ENCODE measurements at places on chromosomes 5 and 9. TPM values are rescaled to one million over a fixed set of nuclear protein-coding genes. Genes with fewer than 3 reads are reported as not detected.

PHF24 gene
- not detected for total RNA-seq

GPR150 gene
- total RNA-seq: 0.21 TPM

PCDHA9 gene
- not detected for total RNA-seq

SPATA9 gene
- total RNA-seq: 1.9 TPM

LAMC3 gene
- not detected for total RNA-seq

SAXO1 gene
- total RNA-seq: not detected

- no peaks in the 10 kb centered on the region for H3K27me3 ChIP-seq
- no peaks in the 10 kb centered on the region for H3K36me3 ChIP-seq
- H3K4me1 ChIP-seq: no peaks in the 10 kb centered on the region
- H3K27ac ChIP-seq: no peak overlapping the region
These were observed 235.7 kb downstream of the HSPA4 start for GRCh38 chr5:133287500-133287899.

- no peaks in the 10 kb centered on the region for H3K27me3 ChIP-seq
- peak overlapping the region; percentile 95 for H3K27ac ChIP-seq
- H3K4me3 ChIP-seq: peak overlapping the region; percentile 79
- H3K4me1 ChIP-seq: peaks cover 53% of the 10 kb centered on the region
- DNase-seq: no peak
- no peaks in the 10 kb centered on the region for H3K36me3 ChIP-seq
These were observed 109.5 kb upstream of the RAD23B start for GRCh38 chr9:107173422-107174180.

GRCh38 chr9:34892886-34893285 is 65.2 kb upstream of the PHF24 start:
- no peaks in the 10 kb centered on the region for H3K36me3 ChIP-seq
- no peaks in the 10 kb centered on the region for H3K4me1 ChIP-seq
- peaks cover 40% of the 10 kb centered on the region for H3K27me3 ChIP-seq
- DNase-seq: no peak

- DNase-seq: no peak
- peaks cover 10% of the 10 kb centered on the region for H3K4me1 ChIP-seq
- no peaks in the 10 kb centered on the region for H3K27me3 ChIP-seq
- H3K36me3 ChIP-seq: no peaks in the 10 kb centered on the region
- H3K4me3 ChIP-seq: no peak overlapping the region
These were observed 41.5 kb downstream of the SAR1B start for GRCh38 chr5:134590992-134591659.

- H3K36me3 ChIP-seq: no peaks in the 10 kb centered on the region
- no peak overlapping the region for H3K27ac ChIP-seq
- no peaks in the 10 kb centered on the region for H3K27me3 ChIP-seq
- no peak overlapping the region for H3K4me3 ChIP-seq
These were observed 9.4 kb downstream of the ADAMTSL2 start for GRCh38 chr9:133543772-133544467.

- H3K4me1 ChIP-seq: no peaks in the 10 kb centered on the region
- no peaks in the 10 kb centered on the region for H3K27me3 ChIP-seq
- H3K4me3 ChIP-seq: no peak overlapping the region
- peaks cover 25% of the 10 kb centered on the region for H3K36me3 ChIP-seq
- H3K27ac ChIP-seq: no peak overlapping the region
These were observed 25.6 kb downstream of the CEP78 start for GRCh38 chr9:78261403-78262001.

- H3K4me1 ChIP-seq: no peaks in the 10 kb centered on the region
- peaks cover 18% of the 10 kb centered on the region for H3K36me3 ChIP-seq
- no peak for DNase-seq
These were observed 1571.3 kb downstream of the MAT2B start for GRCh38 chr5:165076686-165077085.

GRCh38 chr9:8872802-8873201 is 1073.2 kb upstream of the DMAC1 start:
- no peaks in the 10 kb centered on the region for H3K36me3 ChIP-seq
- H3K4me1 ChIP-seq: no peaks in the 10 kb centered on the region
- H3K27ac ChIP-seq: no peak overlapping the region
- DNase-seq: no peak
- no peak overlapping the region for H3K4me3 ChIP-seq

DNA sequence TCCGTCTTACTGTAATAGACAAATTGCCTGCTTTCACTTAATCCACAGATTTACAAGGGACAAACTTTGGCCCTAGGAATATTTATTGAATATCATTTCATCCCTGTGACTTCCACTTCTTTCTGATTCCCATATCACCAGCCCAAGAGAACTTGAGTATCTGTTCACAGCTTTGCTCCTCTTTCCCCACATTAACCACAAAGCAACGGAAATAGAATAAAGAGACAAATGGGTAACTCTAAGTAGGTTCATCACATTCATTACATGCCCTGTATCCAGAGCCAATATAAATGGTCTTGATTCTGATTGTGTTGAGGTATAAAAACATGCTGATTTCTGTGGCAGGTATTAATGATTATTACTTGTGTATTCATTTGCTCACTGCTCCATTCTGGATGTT is 41.9 kb downstream of the TMEM252 start:
- H3K27me3 ChIP-seq: peaks cover 13% of the 10 kb centered on the region
- H3K27ac ChIP-seq: no peak overlapping the region
- no peak for DNase-seq

DNA sequence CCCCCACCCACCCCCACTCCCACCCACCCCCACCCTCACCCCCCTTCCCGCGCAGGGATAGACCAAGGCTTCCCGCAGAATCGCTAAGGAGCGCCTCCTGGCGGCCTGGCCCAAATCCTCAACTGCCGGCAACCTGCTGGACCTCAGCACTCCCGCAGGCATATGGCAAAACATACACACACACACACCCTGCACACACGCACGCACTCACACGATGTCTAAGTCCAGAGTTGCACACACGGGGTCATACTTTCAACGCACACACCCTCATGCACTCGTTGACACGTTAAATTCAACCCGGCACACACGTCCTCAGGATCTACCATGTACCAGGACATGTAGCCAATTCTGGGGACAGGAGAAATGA is 1.7 kb downstream of the CPLX2 start:
- H3K36me3 ChIP-seq: peaks cover 14% of the 10 kb centered on the region
- H3K4me1 ChIP-seq: peaks cover 17% of the 10 kb centered on the region

DNA sequence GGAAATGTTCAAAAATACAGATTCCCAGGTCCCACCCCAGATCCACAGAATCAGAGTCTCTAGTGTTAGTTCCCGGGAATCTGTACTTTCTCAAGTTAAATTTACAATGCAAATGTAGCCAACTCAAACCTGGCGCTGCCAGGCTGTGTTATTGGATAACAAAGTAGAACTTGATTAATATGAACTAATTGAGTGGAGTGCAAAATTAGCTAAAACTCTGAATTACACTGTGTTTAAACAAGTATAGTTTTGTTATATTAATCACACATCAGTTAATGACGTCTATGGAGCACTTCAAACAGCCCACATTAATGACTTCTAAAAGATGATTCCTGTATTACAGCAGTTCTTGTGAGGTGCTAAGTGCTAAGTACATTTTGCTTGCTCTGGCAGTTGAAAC is 32.4 kb upstream of the CYFIP2 start:
- H3K4me3 ChIP-seq: no peak overlapping the region
- DNase-seq: no peak
- no peak overlapping the region for H3K27ac ChIP-seq
- peaks cover 55% of the 10 kb centered on the region for H3K36me3 ChIP-seq
- no peaks in the 10 kb centered on the region for H3K27me3 ChIP-seq

GRCh38 chr5:159106193-159106568 is 6.5 kb upstream of the EBF1 start:
- H3K27me3 ChIP-seq: peaks cover 86% of the 10 kb centered on the region
- peak overlapping the region; percentile 13 for H3K4me3 ChIP-seq
- H3K36me3 ChIP-seq: no peaks in the 10 kb centered on the region

GRCh38 chr9:935348-935965 is 41.0 kb upstream of the DMRT3 start:
- H3K4me3 ChIP-seq: no peak overlapping the region
- H3K27ac ChIP-seq: no peak overlapping the region
- no peak for DNase-seq
- peaks cover 7% of the 10 kb centered on the region for H3K36me3 ChIP-seq
- H3K27me3 ChIP-seq: peaks cover 41% of the 10 kb centered on the region
- H3K4me1 ChIP-seq: no peaks in the 10 kb centered on the region

DNA sequence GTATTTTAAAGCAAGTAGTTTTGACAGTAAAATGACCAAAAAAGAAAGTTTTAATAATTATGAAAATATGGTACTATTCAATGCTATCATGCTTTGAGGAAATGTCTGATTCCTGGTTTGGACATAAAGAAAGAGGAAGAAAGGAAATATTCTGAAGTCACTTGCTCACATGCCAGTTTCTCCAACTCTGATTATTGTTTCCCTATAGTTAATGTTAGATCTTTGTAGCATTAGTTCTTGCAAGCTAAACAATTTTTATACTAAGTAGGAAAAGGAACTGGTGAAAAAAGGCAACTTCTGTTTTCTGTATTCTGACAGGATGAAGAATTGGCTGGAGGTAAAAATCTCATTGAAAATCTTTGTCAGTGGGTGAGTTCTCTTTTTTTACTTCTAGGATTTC is 119.5 kb downstream of the YTHDC2 start:
- no peak overlapping the region for H3K27ac ChIP-seq
- H3K27me3 ChIP-seq: peaks cover 27% of the 10 kb centered on the region
- no peaks in the 10 kb centered on the region for H3K36me3 ChIP-seq

DNA sequence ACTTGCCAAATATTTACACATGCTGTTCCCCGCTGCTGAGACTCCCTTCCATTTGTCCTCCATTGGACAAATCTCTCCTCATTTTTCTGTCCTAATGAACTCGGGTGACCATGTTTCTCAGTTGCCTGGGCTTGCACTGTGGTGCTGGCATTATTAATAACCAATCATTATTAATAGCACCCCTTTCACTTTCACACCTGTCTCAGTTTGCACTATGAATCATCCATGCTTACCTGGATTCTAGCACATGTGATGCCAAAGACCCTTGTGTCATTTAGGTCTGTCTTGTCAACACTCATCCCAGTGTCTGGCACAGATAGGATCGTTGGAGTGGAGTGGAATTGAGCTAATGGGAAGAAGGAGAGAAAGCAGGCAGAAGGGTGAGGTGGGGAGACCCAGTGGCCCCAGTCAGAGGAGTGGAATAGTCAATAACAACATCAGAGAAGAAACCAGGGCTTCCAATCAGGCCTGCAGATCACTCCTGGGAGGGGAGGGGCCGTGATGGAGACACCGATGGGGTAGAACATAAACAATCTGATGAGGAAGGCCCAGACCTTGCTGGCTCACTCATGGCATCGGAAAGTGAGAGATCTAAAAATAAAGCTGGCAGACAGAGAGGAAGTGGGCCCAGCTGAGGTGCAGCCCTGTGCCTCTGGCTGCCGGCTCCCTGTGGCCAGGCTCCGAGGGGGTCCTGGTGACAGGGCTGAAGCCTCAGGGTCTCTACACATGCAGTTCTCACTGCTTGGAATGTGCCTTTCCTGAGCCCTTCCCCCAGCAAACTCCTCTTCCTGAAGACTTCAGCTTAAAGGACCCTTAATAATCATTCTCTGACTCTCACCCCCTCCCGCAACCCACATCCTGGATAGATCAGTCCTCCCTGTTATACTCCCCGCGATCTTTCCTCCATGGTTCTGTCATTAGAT is 33.5 kb upstream of the CRB2 start:
- H3K4me3 ChIP-seq: peak overlapping the region; percentile 76
- DNase-seq: peak; percentile 71
- peak overlapping the region; percentile 68 for H3K27ac ChIP-seq

DNA sequence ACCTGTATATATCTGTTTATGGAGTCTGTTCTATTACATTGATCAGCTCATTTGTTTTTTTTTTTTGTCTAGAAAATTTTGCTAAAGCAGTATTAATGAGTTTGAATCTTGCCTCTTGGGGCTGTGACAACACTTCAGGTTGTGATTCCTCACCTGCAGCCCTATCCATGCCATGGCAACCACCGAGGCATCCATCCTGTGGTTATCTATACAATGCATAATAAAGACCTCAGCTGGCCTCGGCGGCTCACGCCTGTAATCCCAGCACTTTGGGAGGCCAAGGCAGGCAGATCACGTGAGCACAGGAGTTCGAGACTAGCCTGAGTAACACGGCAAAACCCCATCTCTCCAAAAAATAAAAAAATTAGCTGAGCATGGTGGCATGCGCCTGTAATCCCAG is 28.1 kb upstream of the PDCD1LG2 start:
- H3K27me3 ChIP-seq: peaks cover 9% of the 10 kb centered on the region
- peaks cover 7% of the 10 kb centered on the region for H3K4me1 ChIP-seq
- H3K27ac ChIP-seq: no peak overlapping the region
- DNase-seq: no peak
- H3K4me3 ChIP-seq: no peak overlapping the region

GRCh38 chr5:6059137-6059800 is 319.1 kb downstream of the MED10 start:
- H3K27ac ChIP-seq: no peak overlapping the region
- H3K4me3 ChIP-seq: no peak overlapping the region
- DNase-seq: no peak
- H3K4me1 ChIP-seq: no peaks in the 10 kb centered on the region

DNA sequence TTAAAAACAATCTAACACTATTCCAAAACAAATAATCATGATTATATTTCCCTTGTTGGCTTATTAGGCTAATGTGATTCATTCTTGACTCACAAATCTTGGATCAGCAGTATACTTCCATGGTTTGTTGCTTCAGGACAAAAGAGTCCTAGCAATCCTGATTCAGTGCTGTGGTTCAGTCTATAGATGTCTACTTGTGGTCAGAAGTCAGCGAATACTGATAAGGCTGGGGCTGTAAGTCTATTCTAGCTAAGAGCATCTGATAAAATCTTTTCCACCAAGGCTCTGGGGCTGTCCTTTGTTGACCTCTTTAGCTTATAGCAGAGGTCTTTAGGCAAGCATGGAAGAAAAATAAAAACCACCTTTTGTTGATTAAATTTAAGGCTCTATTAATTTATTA is 4.4 kb upstream of the SMIM3 start:
- no peak for DNase-seq
- H3K27me3 ChIP-seq: peaks cover 7% of the 10 kb centered on the region
- peaks cover 6% of the 10 kb centered on the region for H3K36me3 ChIP-seq
- H3K4me3 ChIP-seq: no peak overlapping the region
- H3K4me1 ChIP-seq: peaks cover 23% of the 10 kb centered on the region

GRCh38 chr9:35396560-35397215 is 93.2 kb upstream of the RUSC2 start:
- no peak for DNase-seq
- H3K36me3 ChIP-seq: no peaks in the 10 kb centered on the region
- H3K27ac ChIP-seq: no peak overlapping the region
- no peak overlapping the region for H3K4me3 ChIP-seq

Data from natural killer cell treated with Interleukin-12 subunit alpha and Interleukin-12 subunit beta and Interleukin-15 and Interleukin-18, amount 100 ng/mL, for 72 hours (primary cell).